ENCODE measurements at places on chromosomes 12 and 14.

GRCh38 chr12:90999966-91000365 lies 4.8 kb downstream of the EPYC start:
- DNase-seq, result peak; percentile 28

- DNase-seq, result no peak
These were observed 32.1 kb downstream of the ITPR2 start for GRCh38 chr12:26800858-26801257.

- DNase-seq, result no peak
These were observed 59.2 kb downstream of the GSC start for GRCh38 chr14:94710731-94711130.

DNA sequence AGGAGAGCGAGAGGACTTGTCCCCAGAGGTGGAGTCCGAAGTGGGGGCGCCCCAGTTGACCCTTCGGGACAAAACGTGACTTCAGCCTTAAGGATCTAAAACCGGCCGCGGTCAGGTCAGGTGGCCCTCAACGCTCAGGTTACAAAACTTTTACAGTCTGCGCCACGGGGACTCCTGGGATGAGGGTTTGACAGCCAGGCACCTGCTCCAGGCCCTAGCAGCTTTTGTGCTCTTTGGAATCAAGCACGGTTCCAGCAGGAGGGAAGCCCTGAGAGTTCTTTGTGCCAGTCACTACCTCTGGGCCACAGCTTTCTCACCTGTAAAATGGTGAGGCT lies 337 bp downstream of the ZC2HC1C start:
- no peak for DNase-seq

GRCh38 chr14:99035712-99036610 lies 236.0 kb downstream of the BCL11B start:
- peak; percentile 55 for DNase-seq

GRCh38 chr12:51393676-51394545 lies 2.7 kb upstream of the GALNT6 start:
- DNase-seq, result peak; percentile 71

- no peak for DNase-seq
These were observed 77.3 kb downstream of the IRF2BPL start for GRCh38 chr14:76951166-76951565.

DNA sequence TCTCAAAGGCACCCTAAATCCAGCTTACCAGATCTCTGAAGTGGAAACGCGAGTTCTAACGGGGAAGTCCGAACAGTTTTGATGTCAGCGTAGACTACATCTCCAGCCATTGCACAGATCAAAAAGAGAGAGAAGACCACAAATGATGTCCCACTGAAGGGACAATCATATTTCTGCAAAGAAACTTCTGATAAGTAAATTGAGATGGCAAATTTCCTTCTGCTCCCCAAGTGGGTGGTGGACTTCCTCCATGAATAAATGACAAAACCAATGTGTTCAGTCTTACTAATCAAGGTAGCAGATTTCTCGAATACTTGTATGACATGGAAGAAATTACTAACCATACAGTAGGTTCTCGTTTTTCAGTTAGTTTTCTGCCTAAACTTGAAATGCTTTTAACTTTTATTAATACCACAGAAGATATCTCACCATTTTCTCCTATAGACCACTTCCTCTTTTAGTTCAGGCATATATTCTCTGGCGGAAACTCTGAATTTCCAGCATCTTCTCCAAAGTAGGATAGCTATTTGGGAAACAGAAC lies at the start of gene CLECL1:
CLECL1 (minus strand) TSS at position 177 of the 541 bp plus-strand sequence.
- DNase-seq, result no peak

- peak; percentile 70 for DNase-seq
These were observed 12.8 kb downstream of the STX2 start for GRCh38 chr12:130826151-130826801.

- no peak for DNase-seq
These were observed 37.7 kb downstream of the NCOR2 start for GRCh38 chr12:124529565-124530276.

DNA sequence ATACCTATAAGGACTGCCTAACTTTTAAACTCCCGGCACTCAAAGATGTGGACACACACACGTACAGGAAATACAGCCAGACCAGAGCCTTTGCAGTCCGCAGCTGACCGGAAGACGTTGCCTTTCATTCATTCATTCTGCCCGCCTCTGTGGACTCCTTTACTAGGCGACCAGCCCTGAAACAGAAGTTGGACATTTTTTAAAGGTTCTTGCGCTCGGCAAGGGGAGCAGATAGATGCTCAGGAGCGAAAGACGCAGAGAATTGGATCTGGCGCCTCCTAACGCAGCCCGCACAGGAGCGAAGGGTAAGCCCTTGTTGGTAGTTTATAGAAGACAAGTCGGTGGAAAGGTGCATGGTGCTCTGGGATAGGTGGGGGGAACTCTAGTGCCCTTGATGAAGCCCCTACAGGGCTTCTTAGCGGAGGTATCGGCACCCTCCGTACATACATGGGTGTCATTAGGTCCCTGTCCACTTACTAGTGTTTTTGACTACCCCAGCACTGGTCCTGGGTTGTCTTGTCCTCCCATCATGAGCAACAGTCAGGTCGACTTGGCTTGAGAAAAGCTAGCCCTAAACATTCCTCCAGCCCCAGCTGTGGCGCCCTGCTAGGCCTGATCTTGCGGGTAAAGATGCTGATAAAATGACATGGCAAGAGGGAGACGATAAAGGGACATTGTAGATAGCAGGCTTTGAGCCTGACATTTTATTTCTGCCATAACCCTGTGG lies at the start of gene KDM2B:
KDM2B (minus strand) TSS at position 65 of the 727 bp plus-strand sequence. CDS start 112 bp downstream, outside the sequence.
- peak; percentile 80 for DNase-seq

- no peak for DNase-seq
These were observed 354.9 kb downstream of the TMEM121 start for GRCh38 chr14:105881021-105881930.

GRCh38 chr12:127667131-127667685 lies 599.8 kb upstream of the TMEM132C start:
- no peak for DNase-seq

DNA sequence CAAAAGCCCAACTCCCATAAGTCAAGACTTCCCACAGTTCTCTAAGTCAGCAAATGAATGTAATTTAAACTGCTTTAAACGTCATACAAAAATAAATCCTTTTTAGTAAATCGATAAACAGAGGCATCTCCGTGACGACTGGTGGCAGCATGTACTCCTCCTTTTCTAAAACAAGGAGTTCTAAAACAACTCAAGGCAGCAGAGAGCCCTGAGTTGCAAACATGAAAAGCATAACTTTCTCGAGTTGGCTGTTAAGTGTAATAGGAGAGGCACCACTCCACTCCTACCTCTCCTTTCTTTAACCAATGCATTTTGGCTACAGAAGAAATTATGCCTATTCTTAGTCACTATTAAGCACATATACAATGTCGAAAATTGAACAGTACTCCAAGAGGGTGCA lies 22.0 kb downstream of the LTBR start:
- DNase-seq, result no peak

GRCh38 chr12:45298721-45299692 lies 83.1 kb downstream of the ANO6 start:
- DNase-seq, result peak; percentile 73

- no peak for DNase-seq
These were observed 1.7 kb downstream of the SMOC1 start for GRCh38 chr14:69880893-69881292.

DNA sequence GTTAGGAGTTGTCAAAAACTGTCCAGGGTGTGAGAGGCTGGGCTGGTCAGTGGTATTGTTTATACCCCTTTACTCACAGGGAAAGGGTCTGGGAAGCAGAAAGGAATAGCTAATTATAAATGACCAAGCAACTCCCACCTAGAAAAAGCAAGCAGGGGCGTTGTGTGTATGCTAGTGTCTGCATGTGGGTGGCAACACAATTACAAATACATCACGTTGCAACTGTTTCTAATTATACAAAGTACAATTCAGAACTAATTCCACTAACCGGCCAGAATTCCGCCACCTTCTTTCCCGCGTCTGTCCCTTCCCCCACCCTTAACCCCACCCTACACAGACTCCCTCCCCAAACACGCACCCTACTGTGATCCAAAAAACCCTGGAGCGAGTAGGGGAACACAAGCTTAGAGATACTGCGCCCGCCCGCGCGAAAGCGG lies 2.2 kb downstream of the DPF3 start:
- no peak for DNase-seq

DNA sequence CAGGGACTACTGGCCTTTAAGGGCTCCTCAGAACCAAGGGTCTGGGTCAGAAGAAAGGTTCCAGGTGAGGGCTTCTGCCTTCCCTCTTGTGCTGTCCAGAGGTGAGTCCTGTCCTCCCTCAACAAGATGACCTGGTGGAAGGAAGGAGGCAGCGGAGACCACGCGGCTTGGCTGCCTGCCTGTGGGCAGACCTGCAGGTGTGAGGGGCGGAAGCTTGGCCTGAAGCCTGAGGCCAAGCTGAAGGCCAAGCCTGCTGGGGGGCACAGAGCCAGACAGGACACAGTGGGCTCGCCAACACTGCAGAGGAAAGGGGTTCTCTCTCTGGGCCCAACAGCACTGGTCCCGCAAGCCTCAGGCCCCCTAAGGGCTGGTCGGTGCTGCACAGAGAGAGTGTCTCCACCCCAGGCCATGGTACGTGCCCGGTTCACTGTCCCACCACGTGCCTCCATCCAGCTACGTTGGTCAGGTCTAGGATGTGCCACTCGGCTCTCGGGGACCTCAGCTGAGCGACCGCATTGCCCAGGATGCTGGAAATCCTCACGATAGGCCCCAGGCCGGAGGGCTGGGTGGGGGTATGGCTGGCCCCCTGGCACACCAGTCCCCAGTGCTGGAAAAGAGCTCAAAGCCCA lies 170.0 kb upstream of the PRMT8 start:
- DNase-seq, result no peak

GRCh38 chr14:99996951-99997571 lies 68.2 kb upstream of the EVL start:
- no peak for DNase-seq

GRCh38 chr12:4518106-4518728 lies 20.5 kb upstream of the RAD51AP1 start:
- peak; percentile 53 for DNase-seq

DNA sequence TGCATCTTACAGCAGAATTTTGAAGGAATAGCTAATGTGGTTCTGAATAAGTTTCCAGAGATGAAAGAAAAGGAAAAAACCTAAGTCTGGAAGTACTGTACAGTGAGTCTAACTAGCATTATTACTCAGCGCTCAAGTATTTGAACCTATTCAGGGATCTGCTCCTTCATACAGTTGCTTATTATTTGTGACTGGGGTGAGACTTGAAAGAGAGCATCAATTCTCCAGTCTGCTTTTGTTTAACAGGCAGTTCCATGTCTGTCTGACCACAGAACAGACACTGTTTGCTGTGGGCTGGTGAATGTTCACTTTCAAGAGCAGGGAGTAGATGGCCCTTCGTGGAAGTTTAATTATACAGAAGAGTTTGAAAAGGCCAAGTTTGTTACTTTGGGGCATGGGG lies 9.3 kb downstream of the ETV6 start:
- DNase-seq, result peak; percentile 69

DNA sequence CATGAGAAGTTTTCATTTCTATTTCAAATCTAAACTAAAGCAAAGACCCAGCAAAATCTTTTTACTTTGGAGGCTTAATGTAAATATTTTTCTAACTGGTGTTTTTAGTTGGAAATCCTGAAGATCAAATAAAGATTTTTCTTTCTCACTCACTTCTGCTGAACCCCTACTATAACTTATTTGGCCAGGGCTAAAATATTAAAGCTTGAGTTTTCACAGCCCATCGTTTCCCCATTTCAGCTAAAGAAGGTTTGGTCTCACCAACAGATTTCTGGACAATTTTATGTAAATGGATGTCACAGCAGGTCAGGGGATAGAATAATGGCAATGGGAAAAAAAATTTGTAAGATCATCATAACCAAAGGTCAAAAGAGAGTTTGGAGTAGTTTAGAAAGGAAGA lies 92.7 kb upstream of the DCN start:
- no peak for DNase-seq

- DNase-seq, result no peak
These were observed 17.9 kb downstream of the SRGAP1 start for GRCh38 chr12:63862187-63862968.

DNA sequence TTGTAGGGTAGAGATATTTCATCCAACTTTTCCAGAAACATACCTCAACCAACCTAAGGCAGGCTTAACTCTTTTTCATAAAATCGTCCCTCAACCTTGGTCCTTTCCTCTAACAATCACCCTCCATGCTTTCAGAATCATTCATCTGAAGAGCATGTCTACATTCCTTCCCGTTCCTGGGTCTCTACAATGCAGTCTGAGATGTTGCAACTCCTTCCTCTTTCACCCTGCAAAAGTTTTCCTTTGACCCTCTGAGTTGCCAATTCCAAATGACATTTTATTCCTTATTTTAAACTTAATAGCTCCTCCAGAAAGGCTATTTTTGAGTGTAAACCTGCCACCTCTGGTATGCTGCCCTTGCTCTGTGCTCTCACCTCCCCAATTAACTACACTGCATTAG lies 16.7 kb downstream of the SLC7A7 start:
- no peak for DNase-seq

GRCh38 chr12:19852100-19852855 lies 413.0 kb downstream of the AEBP2 start:
- no peak for DNase-seq

DNA sequence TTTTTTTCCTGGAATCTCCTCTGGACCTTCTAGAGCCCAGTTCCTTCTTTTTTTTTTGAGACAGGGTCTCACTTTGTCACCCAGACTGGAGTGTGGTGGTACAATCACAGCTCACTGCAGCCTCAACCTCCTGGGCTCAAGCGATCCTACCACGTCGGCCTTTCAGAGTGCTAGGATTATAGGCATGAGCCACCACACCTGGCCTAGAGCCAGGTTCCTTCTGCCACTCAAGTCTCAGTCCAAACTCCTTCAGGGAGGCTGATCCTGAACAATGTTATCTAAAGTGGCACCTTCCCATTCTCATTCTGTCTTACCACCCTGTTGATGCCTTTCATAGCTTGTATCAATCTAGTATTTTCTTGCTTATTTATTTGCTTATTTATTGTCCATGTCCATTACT lies 22.3 kb upstream of the ELK3 start:
- no peak for DNase-seq

DNA sequence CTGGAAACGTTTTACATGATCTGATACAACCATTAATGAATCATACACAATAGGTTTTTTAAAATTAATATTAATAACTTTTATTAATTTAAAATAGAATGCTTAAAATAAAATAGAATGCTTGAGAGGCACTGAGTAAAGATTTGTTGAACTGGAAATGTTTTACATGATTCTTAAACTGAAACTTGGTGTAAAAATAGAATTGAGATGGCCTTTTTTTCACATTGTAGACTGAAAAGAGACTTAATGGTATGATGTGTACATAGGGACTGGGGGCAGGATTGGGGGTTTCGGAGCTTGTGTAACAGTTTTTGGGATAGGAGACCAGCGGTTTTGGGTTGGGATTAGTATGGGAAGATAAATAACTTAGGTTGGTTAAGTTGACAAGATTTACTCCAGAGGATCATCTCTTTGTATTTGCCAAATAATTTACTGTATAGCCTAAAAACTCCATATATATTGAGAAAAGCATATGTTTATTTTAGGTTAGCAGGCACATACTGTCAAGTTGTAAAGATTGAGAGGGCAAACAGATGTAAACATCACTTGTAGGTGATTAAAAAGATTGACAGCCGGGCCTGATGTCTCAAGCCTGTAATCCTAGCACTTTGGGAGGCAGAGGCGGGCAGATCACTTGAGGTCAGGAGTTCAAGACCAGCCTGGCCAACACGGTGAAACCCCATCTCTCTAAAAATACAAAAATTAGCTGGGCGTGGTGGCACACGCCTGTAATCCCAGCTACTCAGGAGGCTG lies 2.0 kb upstream of the ZNF410 start:
- DNase-seq, result peak; percentile 44
